ENCODE measurements at places on chromosomes 2 and 18.
A peak's percentile ranks its signal among the peaks of the same experiment; 100 is the strongest.

DNA sequence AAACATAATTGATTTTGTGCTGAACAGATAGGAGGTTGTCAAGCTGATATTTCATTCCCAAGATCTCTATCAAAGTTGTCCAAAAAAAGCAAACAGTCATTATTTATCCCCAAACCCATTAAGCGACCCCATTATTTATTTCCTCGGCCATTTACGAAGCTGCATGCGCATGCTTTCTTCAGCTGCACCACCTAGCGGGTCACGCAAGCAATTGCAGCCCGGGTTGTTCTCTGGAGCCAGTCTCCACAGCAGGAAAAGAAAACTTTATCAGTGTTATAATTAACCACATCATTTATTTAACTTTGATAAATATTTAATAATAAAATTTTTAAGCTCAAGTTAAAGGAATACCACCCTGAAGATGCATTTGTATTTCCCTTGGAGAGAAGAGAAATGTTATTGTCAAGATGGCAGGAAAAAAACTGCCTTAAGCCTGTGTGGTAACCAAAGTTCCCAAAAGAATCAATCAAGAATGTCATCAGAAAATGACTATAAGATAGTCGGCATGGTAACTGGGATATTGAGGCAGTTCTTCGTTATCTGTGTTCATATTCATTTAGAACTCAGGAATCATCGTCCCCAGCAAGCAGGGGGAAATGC is 304.7 kb downstream of the FBXO15 start:
- peak; percentile 39 for DNase-seq

- no peak for DNase-seq
Measured at GRCh38 chr2:160380611-160381010, 113.0 kb downstream of the RBMS1 start.

DNA sequence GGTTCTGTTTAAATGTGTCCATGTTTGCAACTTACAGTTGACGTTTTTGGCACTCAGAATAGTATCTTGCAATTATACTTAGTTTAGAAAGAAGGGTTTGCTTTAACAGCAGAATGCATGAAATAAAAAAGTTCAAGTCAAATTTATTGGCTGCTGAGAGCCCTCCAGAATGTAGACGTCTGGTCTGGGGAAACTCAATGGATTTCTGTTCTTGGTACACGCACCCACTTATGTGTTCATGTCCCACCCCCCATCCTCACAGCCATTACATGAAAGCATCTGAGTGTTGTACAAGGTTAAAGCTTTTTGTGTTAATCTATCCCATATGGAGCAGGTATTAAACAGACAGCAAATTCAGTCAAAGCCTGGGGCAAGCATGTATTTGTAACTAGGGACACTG is 219.5 kb downstream of the SOX11 start:
- DNase-seq = no peak

DNA sequence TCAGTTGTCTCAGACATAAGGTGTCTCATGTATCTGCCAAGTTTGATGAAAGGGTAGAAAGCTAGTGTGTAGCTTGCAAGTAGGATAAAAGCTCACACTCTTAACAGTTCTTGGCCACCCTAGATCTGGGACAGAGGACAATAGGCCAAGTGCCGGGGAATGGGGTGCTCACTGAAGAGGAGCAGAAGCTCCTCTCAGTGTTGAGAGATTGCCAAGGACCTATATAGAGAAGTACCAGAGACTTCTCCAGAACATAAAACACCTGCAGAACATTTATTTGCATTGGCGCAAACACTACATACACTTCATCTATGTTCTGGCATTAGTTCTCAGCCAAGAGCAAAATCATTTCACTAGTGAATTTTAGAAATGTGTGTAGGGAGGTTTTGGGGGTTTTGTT is 2.9 kb upstream of the GTF3C3 start:
- no peak for DNase-seq

DNA sequence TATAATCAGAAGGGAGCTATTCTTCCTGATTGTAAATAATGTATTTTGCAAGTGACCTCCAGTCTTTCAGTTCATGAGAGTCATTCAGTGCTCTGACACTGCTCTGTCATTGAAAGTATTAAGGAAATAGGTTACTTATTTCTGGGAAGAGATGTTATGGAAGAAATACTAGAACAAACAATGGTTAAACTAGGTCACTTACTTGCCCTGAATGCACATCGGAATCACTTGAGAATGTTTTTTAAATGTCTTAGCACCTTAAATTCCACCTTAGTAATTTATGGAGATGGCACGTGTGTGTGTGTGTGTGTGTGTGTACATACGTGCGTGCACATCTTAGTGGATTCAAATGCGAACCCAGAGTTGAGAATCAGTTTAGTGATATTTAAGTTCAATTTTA is 126.6 kb upstream of the KCNH7 start:
- DNase-seq = no peak

DNA sequence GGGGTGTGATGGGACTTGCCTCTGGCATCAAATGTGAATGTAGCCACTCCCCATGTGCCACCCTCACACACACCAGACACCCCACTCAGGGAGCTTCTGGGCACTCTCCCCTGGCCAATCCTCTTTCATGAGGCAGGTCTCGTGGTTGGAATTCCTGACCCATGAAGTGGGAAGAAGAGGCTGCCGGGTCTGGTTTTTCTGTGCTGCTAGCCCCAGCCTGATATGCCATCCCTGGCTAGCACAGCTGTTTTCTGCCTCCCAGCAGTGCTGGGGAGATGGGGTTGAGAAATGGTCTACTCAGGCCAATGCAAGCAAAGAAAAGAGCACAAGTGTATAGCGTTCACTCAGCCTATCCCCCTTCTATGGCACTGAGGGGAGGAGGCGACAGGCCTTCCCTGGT is 1.2 kb upstream of the C2orf72 start:
- no peak for DNase-seq

GRCh38 chr2:239200646-239201530 is 199.9 kb downstream of the HDAC4 start:
- DNase-seq = no peak

- no peak for DNase-seq
Measured at GRCh38 chr2:159153951-159154350, 132.6 kb downstream of the WDSUB1 start.

GRCh38 chr18:8499810-8500675 is 109.2 kb upstream of the RAB12 start:
- no peak for DNase-seq

DNA sequence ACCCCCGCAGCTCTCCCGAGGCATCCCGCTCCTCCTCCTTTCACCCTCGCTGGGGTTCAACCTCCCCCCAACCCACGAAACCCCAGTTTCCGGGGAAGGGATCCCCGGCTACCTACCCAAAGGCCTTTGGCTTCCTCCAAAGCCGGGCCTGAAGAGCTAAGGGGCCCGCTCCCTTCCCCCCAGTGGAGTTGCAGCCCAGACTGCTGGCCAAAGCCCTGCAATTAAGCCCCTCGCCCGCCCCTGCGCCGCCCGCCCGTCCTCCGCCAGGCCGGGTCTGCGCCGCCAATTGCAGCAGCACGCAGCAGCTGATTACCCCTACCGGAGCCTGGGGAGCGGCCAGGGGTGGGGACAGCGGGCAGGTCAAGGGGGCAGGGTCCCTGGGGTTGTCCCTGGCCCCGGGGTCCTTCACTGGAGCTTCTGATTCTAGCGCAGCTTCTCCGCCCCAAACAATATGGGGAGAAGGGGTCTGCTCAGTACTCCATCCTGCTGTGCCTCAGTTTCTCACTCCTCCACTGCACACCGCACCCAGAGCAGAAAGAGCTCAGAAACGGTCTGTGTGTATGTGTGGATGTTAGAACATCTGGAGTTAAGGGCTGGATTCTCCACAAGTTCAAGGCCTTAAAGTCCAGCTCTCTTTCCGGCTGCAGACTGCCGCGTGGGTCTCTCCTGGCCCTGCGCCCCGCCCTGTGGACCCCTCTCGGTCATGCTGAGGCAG is 16.9 kb downstream of the WNT10A start:
- DNase-seq = no peak

DNA sequence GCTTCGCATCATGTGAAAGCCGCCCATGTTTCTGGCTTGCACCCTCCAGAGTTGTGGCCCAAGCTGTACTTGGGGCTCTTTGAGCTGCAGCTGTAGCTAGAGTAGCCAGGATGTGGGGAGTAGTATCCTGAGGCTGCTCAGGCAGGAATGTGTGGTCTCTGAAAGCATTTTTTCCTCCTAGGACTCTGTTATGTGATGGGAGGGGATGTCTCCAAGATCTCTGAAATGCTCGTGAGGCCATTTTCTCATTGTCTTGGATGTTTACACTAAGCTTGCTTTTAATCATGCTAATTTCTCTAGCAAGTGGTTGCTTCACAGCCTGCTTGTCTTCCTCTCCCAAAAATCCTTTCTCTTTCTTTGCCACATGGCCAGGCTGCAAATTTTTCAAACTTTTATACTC is 687.6 kb downstream of the DCDC2C start:
- no peak for DNase-seq

DNA sequence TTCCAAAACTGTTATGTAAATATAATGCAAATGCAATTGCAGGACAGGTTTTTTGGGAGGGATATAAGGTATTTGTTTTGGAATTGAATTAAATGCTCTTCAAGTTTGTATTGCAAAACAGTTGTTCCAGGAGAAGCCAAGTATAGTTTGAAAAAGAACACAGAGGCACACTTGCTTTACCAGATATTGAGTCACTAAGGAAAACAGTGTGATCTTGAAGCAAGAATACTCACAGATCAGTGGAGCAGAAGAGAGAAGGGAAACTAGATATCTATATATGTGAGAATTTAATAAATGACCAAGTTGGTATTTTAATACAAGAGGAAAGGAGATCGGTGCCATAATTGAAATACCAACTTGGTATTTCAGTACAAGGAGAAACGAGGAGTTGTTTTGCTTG is 178.9 kb downstream of the CAPN13 start:
- DNase-seq = no peak

DNA sequence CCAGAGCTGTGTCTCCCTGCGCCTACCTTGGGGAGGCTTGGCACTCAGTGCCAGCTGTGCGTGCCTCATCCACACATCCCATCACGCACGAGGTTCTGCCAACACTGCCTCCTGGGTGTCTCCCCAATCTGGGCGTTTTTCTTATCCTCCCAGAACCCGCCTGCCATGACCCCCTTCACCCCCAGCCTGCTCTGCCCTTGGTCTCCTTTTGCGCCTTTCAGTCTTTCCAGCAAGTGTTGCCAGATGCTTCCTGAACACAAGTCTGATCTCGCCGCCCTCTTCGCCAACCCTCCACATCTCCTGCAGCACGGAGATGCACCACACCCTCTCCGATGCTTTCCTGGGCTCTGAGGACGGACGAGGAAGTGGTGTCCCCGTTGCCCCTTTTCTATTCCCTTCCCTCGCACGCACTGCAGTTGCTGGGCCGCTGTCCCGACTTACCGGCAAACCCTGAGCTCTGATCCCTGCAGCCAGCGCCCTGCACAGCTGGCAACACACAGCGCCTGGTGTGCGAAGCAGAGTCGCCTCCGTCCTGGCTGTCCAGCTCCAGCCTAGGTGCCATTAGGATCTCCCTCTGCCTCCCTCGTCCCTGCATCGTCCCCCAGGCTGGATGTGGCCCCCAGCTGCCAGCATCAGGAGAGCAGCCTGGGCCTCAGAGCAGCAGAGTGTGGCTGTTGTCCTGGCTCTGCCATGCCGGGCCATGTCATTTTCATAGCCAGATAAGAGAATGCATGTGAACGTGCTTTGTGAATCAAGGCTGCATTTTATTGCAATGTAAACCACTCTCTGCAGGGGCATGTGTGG is 22.6 kb upstream of the ALLC start:
- DNase-seq = no peak

- no peak for DNase-seq
Measured at GRCh38 chr18:78683191-78684010, 296.2 kb upstream of the SALL3 start.

DNA sequence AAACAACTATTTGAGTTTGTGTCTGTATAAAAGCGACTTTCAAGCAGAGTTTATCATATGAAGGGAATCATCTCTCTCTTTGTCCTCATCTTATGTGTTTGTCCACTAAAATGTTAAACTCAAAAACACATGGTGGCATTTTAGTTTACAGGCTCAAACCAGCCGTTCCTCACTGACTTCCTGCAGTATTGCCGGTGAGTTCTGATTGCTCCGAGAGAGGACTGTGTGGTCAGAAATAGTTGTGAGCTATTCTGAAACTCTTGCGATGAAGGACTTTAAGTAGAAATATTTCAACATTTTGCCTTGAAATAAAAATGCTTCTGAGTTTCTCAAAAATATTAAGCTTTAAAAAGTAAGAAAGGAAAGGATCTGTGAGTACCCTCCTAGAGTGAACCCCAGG is 163.2 kb upstream of the CAVIN2 start:
- DNase-seq = no peak

DNA sequence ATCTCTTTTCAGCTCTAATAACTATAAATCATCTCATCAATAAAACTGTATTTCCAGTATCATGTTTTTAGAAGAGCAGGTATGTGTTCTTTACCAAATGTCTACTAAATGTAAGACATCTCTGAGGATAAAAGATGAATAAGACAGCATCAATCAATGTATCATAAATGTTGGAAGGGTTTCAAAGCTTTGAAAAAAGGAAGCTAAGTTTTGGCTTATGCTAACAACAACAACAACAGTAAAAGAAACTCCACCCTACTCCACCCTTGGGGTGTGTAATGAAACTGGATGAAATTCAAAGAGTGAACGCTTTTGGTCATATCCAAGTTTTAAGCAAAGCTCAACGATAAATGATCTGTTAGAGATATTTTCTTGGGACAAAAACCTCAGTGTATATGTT is 17.1 kb downstream of the PRKD3 start:
- no peak for DNase-seq

DNA sequence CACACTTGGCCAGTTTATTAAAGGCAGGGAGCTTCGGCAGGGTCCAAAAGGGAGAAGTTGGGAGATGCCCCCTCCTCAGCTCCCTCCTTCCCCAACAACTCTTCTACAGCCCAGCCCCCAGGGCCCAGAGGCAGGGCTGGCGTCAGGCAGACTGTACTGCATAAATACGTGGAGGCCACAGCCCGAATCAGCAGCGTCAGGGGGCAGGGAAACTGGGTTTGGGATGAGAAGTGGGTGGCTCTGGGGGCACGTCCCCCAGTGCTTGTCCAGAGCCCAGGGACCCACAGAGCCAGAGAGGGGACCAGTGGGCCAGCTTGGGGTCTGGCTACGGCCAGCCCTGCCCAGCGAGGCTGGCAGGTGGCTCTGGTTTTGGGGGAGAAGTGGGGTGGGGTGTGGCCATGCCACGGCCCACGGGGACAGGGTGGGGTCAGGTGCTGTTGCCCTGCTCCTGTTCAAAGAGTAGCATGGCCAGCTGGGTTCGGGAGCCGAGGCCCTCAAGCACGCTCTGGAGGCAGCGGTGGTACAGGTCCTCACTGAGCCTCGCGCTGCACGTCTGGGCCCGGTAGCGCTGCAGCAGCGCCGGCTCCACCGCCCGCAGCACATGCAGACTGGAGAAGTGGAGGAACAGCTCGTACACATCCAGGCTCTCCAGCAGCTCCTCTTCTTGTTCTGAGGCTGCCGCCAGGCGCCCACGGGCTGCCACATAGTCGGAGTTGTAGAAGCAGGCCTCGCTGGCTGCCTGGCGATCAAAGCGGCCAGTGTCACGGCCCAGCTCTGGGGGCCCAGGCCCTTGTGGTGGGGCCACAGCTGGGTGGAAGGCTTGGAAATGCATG is 4.4 kb downstream of the CHPF start:
- no peak for DNase-seq
